ENCODE measurements at places on chromosomes 16 and 17.

DNA sequence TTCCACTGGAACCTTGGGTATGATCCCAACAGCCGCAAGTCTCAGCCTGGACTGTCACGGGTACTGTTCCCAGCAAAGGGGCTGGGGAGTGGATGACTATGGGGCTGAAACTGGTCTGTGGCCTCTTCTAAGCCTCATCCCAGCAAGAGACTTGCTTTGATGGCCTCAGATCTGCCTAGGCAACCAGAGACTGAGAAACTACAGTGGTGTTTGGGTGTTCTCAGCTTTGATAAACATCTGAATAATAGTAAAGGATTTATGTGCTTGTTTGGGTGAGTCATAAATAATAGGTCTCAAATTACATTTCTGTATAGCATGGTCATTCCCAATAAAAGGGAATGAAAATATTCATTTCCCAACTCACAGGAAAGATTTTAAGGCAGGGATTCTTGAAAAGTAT is 30.2 kb upstream of the ULK2 start:
- no peak for DNase-seq

DNA sequence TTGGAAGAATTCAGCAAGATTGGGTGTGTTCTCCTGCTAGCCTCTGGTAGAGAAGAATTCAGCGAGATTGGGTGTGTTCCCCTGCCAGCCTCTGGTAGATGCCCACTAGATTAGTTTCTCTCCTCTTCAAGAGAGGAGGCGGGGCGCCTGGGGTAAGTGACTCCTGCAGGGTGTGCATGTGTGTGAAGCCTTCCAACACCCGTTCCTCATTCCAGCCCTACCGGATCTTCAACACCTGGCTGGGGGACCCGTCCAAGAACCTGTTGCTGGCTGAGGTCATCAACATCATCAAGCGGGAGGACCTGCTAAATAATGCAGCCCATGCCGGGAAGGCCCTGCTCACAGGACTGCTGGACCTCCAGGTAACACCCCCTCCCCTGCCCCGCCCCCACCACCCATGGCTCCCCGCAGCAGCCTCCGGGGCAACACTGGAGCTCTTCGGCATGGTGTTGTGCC is 21.3 kb downstream of the TMEM186 start:
- no peak for DNase-seq

DNA sequence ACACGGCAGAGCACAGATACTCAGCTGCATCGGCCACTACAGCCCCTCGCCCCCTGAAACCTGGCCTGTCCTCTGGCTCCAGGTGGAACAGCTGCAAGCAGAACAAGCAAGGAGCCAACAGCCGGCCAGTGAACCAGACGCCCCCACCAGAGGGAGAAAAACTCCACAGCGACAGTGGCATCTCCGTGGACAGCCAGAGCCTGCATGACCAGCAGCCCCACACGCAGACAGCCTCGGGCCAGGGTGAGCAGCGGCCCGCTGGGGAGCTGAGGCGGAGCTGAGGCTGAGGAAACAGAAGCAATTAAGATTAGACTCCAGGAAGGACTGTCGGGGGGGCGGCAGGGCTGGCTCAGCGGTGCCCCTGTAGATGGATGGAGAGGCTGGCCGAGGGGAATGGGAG is 16.7 kb downstream of the NGFR start:
- DNase-seq = no peak

GRCh38 chr16:13503960-13504635 is 415.9 kb upstream of the ERCC4 start:
- no peak for DNase-seq

- no peak for DNase-seq
Observed at GRCh38 chr16:57619606-57620334, 8.7 kb upstream of the ADGRG1 start.

DNA sequence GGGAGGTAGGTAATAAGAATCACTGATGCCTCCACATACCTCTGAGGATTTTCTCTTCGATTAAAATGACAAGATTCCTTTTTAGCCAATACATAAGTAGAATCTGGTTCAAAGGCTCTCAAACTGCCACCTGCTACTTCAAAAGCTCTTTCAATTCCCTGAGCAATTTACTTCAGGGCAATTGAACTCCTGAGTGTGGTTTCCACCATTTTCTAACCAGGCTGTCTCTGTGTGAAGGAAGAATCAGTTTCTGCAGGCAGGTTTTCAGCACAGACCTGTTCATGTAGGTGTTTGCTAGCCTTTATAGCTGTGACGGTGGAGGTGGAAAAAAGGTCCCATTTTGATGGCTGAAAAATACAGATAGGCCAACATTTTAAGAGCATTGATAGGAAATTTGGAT is 18.2 kb upstream of the HS3ST3B1 start:
- no peak for DNase-seq

DNA sequence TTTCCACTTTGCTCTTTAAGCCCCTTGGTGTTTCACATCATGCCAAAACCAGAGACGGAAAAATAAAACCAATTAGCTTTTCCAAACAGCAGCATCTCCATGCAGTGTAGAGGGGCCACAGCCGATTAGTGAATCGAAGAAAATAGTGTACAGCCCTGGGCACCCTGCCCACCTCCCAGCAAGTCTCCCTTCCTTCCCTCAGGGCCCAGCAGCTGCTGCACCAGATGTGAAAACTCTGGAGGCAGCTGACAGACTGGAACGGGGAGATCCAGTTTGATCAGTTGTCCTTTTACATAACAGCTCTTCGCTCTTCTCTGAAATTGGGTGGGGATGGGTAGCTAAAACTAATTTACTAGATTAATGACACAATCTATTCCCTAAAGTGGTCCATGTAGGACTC is 19.3 kb downstream of the TMEM11 start:
- DNase-seq = no peak

- no peak for DNase-seq
Observed at GRCh38 chr16:55563797-55564196, 2.7 kb upstream of the CAPNS2 start.

GRCh38 chr16:14378131-14378551 is 251.9 kb downstream of the PARN start:
- DNase-seq = no peak

- DNase-seq = no peak
Observed at GRCh38 chr16:83689385-83689831, 118.4 kb upstream of the HSBP1 start.

- DNase-seq = no peak
Observed at GRCh38 chr16:88390735-88391134, 8.0 kb downstream of the ZNF469 start.

GRCh38 chr17:62791767-62792446 is 16.2 kb downstream of the MARCHF10 start:
- no peak for DNase-seq

DNA sequence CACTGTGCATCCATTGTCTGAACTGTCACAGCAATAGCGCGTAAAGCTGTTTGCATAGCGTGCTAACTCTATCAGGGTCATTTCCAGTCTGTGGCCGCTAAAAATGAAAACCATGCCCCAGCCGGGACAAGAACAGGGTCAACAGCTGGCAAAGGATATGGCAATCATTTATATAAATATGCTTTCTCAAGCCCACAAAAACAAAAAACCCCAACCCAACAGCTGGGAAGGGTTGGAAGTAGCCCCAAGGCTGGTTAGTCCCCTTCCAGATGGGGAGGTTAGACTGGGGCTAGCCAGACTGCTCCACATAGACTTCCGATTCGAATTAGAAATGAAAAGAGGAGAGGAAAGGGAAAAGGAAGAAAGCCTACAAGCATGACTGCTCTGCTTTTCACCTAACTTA is 203.3 kb upstream of the TBX2 start:
- DNase-seq = no peak

DNA sequence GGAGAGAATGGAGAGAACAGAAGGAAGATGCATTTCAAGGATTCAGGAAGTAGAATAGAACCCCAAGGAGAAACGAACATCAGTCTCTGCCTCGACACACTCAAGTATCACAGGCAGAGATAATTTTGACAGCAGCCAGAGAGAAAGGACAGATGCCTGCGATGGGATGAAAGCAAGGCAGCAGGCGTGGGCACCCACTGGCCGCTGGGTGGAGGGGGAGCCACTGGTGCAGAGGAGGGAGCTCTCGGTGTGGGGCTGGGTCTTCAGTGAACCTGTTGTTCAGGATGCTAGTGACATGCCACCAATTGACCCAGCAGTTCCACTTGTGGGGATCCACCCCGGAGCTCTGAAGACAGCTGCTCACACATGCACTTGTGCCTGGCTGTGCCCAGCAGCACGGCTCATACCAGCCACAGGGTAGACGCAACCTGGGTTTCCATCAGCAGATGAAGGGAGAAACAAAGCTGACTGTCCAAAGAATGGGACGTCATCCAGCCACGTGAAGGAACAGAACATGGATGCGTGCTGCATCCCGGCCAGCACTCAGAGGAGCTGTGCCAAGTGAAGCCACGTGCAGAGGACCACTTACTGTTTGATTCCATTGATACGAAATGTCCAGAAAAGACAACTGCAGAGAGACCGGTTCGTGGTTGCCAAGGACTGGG is 127.0 kb downstream of the BANP start:
- DNase-seq = no peak

DNA sequence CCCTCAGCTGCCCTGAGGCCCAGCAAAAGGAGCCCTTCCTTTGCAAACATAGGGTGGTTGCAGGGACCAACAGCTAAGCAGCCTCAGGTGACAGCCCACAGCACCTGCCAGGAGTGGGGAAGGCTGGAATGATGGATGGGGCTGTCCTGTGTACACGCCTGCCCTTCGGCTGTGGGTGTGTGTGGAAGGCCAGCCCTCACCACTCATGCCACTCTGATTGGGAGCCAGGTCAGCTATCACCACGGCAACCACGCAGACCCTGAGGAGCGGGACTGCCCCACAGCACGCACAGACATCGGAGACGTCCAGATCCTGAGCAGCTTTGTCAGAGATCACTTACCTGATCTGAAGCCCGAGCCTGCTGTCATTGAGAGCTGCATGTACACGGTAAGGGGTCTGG is 11.9 kb downstream of the PIPOX start:
- DNase-seq = no peak

- peak; percentile 94 for DNase-seq
Observed at GRCh38 chr17:752002-752619, at the start of gene GEMIN4. GEMIN4 (minus strand) TSS chr17:752264; CDS start chr17:752142, 122 bp downstream.

GRCh38 chr17:1090465-1091189 is 89.2 kb downstream of the ABR start:
- no peak for DNase-seq

- no peak for DNase-seq
Observed at GRCh38 chr16:81873843-81874752, 95.0 kb downstream of the PLCG2 start.

- peak; percentile 54 for DNase-seq
Observed at GRCh38 chr17:77444984-77445759, 304.4 kb downstream of the SEC14L1 start.

- DNase-seq = no peak
Observed at GRCh38 chr17:76111956-76112355, 8.4 kb upstream of the EXOC7 start.

DNA sequence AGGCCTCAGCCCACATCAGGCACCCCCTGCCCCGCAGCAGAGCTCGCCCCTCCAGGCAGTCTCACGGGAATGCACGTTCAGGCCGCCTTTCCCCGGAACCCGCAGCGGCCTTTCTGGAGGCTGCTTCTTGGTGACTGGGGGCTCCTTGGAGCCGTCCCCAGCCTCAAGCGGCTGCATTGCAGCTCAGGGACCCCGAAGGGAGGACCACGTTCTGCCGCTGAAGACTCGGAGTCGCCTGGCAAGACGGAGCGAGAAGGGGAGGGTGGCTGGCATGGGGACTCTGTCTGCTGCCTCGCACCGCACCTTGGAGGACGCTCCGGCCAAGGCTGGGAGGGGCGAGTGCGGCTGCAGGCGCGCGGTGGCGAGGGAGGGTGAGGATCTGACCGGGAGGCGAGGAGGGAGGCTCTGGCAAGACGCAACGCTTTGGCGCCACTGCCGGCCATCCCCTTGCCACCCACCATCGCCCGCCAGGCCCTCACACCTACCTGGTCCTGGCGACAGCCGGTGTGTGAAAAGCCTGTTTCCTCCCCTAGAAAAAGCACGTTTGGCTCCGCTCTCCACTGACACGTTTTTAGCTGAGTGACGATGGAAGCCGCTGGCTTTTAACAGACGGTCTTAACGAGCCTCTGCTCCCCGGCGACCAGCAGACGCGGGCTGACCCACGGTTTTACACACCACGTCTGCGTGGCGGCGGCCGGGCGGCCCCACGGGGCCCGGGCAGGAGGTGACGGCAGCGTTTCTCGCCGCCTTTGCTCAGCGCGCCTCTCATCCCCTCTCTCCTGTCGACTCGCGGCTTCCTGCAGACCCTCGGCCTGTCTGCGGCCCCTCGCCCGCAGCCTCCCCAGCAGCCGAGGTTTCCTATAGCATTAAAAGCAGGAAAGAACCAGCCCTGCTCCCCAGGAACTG is 16.7 kb upstream of the GNG13 start:
- no peak for DNase-seq

DNA sequence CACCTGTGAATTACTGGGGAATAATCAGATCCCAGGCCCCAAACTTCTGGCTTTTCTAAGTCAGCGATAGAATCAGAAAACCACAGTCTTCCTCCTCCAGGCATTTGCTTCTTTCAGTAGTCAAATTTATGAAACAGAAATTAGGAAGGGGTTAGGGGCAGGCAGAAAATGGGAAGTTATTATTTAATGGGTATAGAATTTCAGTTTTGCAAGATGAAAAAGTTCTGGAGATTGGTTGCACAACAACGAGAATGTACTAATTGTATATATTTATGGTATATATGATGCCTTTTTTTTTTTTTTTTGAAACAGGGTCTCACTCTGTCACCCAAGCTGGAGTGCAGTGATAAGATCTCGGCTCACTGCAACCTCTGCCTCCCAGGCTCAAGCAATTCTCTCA is 23.5 kb downstream of the ORC6 start:
- no peak for DNase-seq

DNA sequence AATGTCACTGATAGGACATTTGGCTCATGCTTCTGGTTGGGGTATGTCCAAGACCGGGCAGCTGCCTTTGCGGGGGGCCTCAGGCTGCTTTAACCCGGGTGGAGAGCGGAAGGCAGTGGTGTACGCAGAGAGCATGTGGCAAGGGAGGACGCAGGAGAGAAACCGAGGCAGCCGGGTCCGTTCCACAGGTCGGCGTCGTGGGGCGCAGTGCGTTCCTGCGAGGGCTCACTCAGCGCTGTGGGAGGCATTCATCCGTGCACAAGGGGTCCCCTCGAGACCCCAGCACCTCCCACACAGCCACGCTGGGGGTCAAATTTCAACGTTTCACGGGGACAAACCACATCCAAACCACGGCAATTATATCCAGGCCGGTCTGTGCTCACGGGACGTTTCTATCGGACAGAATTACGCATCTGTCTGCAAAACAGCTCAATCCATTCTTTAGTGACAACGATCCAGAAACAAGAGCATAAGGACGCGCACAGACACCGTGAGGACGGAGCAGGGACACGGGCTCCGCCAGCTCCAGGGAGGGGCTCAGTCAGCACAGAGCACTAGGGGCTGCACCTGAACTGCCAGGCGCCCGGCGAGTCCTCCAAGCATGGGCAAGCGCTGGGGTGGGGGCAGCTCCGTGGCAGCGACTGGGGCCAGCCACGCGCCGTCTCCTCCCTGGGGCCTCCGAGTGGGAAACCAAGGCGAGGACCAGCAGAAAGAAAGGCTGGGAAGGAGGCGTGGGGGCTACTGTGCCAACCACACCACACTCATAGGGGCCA is 108.4 kb upstream of the METRNL start:
- no peak for DNase-seq

DNA sequence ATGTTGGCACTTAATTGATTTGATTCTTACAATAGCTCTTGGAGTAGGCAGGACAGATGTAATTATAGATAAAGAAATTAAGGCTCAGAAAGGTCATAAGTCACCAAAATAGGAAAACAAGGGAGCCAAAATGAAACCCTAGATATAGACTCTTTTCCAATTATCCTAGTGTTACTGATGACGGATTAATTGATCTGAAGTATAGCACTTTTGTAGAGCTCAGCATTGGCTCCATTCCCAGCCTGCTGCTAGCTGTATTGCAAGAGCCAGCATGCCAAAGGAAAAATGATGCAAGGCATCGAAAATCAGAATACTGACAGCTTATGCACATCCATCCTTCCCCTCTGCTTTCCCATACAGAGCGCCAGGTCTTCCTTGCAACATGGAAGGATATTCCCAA is 21.6 kb upstream of the RASL10B start:
- DNase-seq = no peak

Measured in stimulated activated CD4-positive, alpha-beta T cell treated with anti-CD3 and anti-CD28 coated beads, Interleukin-1b, Interleukin-23, amount 100 ng/mL, for 24 hours (primary cell).